ENCODE measurements at places on chromosomes 6 and 20.

GRCh38 chr20:47541355-47541922, 39.8 kb downstream of the NCOA3 start:
- DNase-seq: no peak

GRCh38 chr20:55472704-55473103, 532.6 kb downstream of the CBLN4 start:
- DNase-seq: no peak

DNA sequence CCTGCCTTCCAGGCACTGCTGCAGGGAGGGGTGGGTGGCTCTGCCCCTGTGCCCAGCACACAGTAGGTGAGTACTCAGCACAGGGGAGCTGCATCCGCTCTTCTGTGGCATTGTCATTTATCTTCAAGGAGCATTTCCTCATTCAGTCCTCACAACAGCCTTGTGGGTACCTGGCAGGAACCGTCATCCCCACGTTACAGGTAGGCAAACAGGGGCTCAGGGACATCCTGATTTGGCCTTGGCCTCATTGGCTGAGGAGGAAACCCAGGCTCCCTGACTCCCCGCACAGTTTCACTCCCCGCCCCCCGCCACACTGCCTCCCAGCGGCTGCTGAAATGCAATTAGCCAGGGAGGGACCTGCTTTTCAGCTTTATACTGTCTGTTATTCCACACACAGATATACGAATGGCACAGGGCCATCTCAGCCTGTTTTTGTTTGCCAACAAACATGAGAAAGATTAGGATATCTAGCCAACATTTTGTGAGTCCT, 24.2 kb upstream of the PNPLA1 start:
- no peak for DNase-seq

GRCh38 chr6:151683381-151683780, 124.1 kb upstream of the ESR1 start:
- no peak for DNase-seq

- no peak for DNase-seq
Observed at GRCh38 chr6:7267466-7268091, 45.4 kb downstream of the SSR1 start.

DNA sequence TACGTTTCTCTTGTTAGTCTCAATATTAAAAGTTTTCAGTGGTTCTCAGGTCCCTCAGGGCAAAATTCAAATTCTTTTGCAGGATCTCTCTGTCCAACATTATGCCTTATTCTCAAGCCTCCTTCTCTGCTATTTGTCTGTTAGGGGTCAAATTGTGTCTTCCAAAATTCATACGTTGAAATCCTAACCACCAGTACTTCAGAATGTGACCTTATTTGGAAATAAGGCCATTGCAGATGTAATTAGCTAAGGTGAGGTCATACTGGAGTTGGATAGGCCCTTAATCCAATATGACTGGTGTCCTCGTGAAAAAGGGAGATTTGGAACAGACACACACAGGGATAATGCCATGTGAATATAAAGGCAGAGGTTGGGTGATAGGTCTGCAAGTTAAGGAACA, 64.1 kb upstream of the ADGRF1 start:
- DNase-seq: no peak

DNA sequence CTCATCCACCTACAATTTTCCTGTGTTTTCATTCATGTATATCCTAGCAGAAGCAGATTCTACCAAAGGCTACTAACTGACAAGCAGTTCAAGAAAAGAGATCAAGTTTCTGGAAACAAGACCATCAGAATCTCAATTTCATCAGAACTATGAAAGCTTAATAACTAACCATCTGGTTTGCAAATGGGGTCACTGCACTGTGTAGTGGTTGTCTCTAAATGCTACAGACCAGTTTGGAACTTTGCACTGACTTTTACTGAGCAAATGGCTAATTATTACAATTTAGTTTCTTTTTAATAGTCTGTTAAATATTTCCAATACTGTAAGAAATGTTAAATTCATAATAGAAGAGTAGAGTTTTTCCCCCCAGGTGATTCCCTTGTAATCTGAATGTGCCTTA, 64.5 kb downstream of the REPS1 start:
- DNase-seq: no peak

DNA sequence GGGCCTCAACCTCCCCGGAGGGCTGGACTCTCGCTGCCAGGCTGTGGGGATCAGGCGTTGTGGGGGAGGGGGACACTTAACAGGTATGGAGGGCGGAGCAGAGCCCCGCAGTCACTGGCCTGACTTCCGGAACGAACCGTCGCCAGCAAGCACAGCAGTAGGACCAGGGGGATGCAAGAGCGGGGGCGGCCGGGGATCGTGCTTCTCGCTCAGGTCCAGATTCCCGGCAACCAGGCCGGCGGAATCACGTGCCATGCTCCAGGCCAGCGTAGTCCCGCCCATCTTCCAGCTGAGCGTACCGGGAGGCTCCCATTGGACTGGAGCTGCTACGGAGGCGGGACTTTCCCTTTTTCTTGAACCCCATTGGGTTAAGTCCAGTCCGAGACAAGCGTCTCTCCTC, 10.0 kb upstream of the POU5F1 start:
- DNase-seq: no peak

DNA sequence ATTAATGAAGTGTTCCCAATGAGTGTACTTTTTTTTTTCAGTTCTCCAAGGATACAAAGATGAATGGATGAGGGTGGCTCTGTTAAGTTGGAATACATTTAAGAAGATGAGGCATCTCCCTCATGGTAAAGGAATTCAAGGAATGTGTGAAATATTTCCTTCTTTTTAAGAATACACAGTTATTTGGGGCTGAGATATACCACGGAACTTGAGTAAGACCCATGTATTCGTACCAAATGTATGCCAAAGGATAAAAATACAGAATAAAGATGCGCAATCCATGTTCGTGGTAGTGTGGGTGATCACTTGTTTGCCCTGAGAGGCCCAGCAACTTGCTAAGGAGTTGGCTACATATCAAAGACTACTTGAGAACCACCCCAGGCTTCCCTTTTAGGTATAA, 164.2 kb upstream of the TCF21 start:
- no peak for DNase-seq

DNA sequence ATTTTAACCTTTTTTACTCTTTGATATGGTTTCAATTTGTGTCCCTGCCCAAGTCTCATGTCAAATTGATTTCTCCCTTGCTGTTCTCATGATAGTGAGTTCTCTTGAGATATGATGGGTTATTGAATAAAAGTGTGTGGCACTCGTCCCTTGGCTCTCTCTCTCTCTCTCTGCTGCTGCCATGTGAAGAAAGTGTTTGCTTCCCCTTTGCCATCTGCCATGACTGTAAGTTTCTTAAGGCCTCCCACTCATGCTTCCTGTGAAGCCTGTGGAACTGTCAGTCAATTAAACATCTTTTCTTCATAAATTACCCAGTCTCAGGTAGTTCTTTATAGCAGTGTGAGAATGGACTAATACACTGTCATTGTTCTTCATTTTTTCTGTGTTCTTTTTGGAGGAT, 48.5 kb downstream of the LIN28B start:
- no peak for DNase-seq

DNA sequence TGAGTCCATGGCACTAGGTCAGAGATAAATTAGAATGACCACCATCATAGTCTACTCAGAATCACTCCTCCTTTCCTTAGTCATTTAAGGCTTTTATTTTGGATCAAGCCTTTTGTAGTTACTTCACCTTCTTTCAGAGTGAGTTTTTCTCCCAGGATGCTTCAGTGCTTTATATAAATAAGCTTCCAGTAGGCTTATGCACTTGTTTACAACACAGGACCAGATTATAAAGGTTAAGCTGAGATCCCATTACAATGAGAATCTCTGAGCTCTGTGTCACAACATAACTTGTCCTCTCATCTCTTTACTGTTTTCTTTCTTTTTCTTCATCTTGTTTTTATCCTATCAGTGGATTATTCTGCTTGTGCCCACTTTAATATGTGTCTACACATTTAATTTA, 47.9 kb downstream of the CEP57L1 start:
- DNase-seq: no peak

DNA sequence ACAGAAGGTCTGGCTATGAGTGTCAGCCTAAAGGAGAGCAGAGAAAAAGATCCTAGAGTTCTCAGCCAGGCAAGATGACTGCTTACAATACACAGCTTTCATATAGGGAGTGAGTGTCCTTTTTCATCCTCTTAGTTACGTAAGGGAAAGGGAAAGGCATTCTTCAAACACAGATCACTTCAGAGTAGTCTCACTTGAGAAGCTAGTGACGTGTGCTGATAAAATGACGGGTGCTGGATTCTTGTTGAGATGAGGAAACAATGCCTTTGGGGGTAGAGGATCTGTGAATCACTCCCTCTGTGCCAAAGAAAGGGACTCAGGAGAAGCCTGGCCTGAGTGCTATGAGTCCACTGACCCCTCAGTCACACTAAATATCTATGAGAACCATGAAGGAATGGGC, 117.3 kb downstream of the QRSL1 start:
- no peak for DNase-seq

DNA sequence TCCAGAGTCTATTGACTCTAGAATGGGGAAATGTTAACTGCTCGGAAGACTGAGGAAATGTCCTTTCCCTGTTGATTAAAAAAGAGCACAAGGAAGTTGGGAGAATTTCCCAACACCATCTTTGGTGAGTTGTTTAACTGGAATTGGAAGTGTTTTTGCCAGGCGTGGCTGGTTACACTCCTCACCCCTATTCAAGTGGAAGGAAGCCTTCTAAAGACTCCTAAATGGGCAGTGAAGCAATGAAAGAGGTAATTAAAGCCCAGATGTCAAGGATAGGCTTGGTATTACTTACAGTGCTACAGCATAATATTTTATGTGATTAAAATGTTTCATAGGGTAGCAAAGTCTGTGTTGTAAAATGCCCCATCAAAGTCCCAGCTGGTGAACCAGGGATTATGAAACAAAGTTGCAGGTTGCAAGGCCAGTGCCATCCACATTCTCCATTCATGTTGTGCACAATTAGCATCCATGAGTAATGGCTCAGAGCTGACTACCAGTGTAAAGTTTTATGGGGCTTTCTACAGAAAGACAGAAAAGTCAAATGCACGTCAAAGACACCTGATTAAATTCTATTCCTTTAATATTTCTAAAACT, 52.6 kb downstream of the BTBD3 start:
- DNase-seq: no peak

- DNase-seq: no peak
Observed at GRCh38 chr6:78476561-78476960, 390.8 kb upstream of the IRAK1BP1 start.

DNA sequence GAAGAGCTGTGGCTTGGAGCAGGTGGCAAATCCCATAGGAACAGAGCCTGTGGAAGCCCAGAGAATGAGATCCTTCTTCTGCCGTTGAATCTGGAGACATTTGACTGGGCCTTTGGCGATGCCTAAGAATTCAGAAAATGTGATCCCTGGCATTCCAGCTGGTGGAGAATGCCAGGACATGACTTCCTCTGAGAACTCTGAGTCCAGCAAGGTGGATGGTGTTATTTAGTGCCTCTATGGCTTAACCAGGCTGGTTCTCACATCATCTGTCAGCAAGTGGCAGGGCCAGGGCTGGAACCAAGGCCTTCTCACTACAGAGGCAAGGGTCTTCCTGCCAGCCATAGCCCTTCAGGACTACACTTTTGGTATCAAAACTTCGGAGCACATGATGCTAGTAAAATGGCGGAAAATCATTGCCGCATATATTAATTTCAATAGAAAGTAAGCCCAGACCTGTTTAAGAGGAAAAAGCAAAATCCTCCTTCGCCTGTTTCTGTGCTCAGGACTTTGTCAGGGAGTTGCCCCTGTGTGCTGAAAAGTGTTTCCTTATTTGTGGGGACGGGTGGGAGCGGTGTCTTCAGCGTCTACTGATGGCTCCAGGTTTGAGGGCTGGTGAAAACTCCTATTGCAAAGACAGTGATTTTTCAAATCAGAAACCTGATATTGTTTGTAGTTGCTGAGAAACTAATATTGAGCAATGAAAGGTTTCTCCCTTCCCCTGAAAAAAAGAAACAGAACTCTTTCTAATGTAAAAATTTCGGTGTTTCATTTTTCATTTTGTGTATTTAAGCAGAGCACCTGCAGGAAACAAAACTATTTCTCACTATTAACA, 23.9 kb downstream of the DUSP22 start:
- DNase-seq: no peak

DNA sequence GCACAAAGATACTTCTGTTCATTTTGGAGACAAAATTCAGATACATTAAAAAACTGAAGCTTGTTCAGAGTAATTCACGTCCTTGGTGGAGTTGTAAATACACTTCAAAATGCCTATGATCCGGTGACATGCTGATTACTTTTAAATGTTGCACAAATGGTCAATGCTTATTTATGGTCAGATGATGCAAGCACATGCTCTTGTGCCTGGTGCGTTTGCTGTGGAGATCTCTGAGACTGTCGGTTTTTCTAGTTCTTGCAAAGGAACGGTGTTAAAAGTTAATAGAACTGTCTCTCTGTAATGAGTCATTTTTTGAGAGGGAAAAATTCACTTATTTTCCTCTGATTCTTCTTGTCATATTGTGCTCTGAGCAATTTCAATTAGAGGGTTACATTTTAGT, 45.2 kb upstream of the EDN3 start:
- no peak for DNase-seq

GRCh38 chr6:156348849-156349248, 428.3 kb upstream of the ARID1B start:
- no peak for DNase-seq

DNA sequence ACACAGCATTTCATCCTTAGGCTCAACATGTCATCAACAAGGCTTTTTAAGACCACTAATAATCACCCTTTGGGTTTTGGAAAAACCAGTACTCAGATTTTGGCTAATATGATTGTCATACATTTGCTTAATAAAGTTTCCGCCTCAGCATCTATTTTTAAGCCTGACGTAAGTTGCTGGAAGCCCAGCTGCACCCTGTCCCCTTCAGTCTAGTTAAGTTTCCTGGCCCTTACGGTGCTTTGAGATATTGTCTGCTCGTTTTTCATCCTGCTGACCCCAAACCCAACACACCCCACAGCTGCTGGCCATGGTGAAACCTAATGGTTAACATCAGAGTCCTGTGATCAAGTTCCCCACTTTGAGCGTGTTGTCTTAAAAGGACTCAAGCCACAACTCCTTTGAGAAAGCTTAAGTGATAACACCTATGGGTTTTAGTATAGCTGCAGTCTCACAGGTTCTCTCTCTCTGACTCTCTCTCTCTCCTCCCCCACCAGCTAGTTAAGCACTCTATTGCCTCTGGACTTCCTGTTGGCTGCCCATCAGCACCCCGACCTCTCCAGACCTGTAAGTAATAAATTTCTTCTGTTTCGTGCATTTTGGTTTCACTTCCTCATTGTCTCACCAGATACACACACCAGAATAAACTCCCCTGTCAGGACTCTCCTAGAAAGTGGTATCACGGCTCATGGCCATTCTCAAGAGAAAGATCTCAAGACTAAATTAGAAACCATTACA, 802.0 kb downstream of the C6orf118 start:
- DNase-seq: no peak

- DNase-seq: no peak
Observed at GRCh38 chr20:62430311-62430853, 3.0 kb upstream of the RBBP8NL start.

- no peak for DNase-seq
Observed at GRCh38 chr6:135117413-135117968, 62.9 kb upstream of the HBS1L start.

- no peak for DNase-seq
Observed at GRCh38 chr6:11460001-11460668, 77.4 kb upstream of the TMEM170B start.

- DNase-seq: no peak
Observed at GRCh38 chr6:25387911-25388310, 108.7 kb downstream of the CARMIL1 start.
